ENCODE measurements at places on chromosomes 1 and 21.

- DNase-seq = no peak
These were observed 699 bp upstream of the NES start for GRCh38 chr1:156677616-156678596.

- DNase-seq = no peak
These were observed 9.9 kb upstream of the DNTTIP2 start for GRCh38 chr1:93888900-93889299.

DNA sequence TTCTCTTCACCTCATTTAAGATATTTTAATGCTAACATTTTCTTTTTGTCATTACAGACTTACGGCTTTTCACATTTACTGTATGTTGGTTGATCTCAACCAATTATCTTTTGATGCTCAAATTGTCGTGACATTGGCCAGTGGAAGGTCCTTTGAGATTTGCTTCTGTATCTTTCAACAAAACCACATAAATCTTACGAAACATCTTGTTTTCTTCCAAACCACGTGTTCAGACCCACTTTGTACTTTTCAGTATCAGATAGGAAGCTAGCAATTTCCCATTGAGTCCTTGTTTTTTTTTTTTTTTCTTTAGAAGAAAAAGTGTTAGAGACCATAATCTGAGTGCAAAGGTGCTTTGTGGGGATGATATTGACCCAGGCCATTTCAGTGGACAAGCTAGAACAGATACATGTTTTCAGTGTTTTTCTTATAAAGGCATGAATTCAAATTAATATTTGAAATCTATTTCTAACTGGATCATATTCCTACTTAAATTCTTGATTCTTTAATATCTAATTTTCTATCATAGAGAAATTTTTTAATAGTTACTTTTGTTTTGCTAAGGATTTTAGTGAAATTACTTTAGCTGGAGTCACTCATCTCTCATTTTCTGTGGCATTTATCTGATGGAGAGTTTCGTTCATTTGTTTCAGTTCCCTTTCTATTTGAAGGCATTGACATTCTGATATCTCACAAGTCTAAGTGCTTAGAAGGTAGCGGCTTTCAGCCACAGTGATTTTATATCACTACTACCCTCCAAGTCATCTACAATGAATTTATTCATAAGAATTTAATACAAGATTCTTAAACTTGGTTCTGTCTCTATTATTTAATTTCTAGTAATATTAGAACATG lies 26.7 kb downstream of the ATG4C start:
- no peak for DNase-seq

DNA sequence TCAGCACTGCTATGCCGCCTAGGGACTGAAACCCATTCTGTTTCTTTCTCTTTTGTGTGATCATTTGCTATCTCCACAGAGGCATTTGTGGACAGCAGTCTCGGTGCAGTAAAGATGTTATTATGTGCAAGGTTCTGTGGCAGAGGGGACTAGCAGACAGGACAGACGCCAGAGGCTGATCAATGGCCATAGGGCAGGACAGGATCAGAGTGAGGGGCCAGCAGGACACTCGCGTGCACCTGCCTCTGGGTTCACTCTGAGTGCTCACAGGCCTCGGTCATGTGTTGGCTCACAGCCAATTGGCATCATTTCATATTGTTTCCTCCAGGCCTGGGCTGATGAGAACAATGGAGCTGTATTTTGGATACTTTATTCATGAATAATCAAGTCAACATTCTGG lies 212.6 kb downstream of the TGFB2 start:
- peak; percentile 82 for DNase-seq

DNA sequence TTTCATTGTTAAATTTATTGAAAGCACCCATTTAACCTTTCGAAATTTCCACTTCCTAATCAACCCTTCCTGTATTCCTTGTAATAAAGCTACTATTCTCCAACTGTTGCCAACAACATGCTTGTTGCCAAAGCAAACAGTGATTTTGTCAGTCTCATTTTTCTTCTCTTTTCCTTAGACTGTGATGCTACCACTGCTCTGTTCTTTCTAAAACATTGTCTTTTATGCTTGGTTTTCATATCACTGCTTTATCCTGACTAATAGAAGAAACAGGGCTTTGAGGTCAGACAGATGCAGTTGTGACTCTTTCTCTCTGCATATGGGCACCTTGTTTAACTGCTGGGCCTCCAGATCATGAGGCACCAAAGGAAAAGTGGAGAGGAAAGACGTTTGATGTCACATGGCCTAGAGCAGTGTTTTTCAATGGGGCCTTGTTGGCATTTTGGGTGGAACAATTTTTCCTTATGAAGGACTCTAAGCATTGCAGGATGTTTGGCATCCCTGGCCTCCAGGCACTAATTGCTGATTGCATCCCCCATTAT lies 56.1 kb downstream of the HMCN1 start:
- DNase-seq = peak; percentile 60

GRCh38 chr21:37412603-37413360 lies 46.2 kb downstream of the DYRK1A start:
- no peak for DNase-seq

DNA sequence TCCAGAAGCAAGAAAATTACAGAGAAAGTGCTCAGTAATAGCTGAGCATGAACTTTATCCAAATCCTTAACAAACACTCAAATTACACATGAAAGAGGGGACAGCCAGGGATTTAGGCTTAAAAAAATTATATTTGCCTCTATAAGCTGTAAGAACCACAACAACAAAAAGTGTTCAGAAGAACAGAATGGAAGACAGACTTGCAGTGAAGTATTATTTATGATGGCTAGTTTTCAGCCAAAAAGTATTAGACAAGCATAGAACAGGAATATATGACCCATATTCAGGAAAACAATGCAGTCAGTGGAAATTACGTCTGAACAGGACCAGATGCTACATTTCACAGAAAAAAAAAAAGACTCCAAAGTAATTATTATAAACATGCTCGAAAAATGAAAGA lies 1246.3 kb downstream of the NCAM2 start:
- DNase-seq = no peak

DNA sequence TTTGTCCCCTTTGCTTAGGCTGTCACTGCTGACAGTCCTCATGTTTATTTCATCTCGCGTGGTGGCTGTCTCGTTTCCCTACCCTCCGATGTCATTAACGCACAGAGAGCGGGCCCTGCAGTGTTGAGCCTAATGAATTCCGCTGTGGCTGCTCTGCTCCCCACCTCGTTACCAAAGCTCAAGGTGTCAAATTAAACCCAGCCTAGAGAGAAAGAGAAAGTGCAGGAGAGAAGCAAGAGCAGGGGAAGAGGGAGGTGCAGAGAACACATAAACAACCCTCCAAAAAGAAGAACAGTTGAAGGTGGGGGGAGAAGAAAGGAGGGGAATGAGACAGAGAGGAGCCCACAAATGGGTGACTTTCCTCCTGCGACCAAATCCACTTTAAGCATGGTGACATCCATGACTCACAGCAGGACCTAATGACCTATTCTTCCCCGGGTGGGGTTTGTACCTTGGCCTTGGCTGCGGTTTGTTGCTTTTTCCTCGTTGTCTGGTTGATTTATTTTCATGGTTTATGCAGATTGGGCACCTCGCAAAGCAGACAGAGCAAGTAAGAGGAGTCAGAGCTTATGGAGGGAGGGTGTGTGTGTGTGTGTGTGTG lies 92.5 kb downstream of the PBX1 start:
- no peak for DNase-seq

DNA sequence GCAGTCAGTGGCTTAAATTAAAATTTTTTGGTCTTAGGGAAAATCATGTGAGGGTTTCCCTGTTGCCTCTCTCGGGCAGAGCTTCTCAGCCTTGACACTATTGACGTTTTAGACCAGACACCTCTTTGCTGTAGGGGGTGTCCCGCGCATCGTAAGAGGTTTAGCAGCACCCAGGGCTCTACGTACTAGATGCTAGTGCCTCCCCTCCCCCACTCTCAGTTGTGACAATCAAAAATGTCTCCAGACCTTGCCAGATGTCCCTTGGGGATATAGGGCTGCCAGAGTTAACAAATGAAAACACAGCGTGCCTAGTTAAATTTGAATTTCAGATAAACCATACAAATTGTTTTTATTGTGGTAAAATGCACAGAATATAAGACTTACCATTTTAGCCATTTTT lies 293.3 kb downstream of the DISC1 start:
- DNase-seq = no peak

GRCh38 chr1:10415211-10415930 lies 14.9 kb upstream of the CENPS start:
- DNase-seq = peak; percentile 90

DNA sequence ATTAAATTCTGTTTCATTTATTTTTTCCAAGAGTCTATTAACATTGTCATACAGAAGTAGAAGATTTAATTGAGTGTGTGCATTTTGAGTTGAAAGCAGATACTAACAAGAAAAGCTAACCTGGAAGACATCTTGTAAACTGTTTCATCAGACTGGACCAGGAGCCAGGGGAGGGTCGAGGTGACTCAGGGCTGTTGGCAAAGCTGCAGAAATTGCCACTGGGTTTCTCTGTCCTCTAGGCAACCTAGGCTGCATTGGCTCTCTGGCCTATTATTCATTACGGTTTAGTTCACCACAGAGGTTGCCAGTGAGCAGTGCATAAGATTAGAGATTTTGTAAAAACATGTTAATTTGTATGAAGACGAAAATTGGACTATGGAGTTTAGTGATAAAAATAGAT lies 27.5 kb downstream of the ERG start:
- DNase-seq = no peak

DNA sequence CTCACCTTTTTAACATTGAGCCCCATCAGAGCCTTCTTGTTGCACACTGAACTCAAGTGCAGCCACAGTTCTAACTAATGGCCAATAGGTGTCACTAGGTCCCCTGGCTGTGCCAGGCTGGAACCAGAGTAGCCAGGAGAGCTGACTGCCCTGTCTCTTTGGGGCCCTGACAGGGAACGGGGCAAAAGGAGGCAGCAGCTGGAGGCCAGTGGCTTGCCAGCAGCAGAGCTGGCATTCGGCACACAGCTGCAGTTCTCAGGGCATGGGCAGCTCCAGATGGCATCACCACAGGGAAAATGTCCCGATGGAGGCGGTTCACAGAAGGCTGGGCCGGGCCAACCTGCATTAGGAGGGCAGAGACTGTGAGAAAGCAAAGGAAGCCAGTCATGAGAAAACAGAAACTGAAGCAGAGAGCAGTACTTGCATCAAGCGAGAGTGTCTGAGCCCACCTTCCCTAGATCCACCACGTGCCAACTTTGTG lies 188.6 kb downstream of the FCRL5 start:
- peak; percentile 15 for DNase-seq

- no peak for DNase-seq
These were observed 8.5 kb downstream of the C1orf141 start for GRCh38 chr1:67126111-67126746.

- DNase-seq = no peak
These were observed 61.4 kb upstream of the S1PR1 start for GRCh38 chr1:101175466-101175865.

- DNase-seq = peak; percentile 33
These were observed 75.5 kb upstream of the DYNLT5 start for GRCh38 chr1:66676613-66677298.

DNA sequence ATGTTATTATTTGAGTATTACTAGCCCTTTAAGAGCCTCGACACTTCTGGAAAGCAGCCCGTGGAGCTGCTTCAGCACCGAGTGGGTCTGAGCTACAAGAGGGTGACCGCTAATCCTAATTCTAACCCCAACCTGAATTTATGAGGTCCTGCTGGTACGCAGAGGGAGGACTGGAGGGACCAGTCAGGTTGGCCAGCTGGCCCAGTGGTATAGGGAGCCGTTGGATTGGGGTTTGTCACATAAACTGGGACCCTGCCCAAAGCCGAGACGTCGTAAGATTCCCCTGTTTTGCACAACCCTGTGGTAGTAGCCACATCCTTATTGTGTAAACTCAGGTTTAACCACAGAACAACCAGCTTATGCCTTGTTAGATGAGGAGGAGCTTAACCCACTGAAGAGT lies 60.8 kb upstream of the F3 start:
- DNase-seq = no peak

- no peak for DNase-seq
These were observed 67.3 kb upstream of the WNT4 start for GRCh38 chr1:22210176-22210575.

- no peak for DNase-seq
These were observed 1388.1 kb downstream of the AMY1C start for GRCh38 chr1:105137543-105138457.

GRCh38 chr21:45076245-45076711 lies 1.9 kb downstream of the ADARB1 start:
- no peak for DNase-seq

DNA sequence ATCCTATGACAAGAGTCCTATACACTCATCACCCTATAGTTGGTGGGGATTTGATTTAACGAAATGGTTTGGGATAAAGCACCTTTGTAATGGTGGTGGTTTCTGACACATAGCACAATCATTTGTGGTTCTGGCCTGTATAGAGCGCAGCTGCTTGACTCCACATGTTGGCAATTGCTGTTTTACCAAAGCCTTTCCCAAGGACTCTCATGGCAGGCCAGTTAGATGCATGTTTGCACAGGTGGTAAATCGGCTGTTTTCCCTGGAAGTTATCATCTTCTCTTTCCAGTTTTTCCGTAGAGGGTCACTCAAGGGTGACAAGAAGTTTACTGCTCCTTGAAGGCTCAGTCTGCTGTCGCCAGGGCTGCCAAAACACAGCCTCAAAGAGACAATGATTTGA lies 17.1 kb upstream of the XPR1 start:
- no peak for DNase-seq

DNA sequence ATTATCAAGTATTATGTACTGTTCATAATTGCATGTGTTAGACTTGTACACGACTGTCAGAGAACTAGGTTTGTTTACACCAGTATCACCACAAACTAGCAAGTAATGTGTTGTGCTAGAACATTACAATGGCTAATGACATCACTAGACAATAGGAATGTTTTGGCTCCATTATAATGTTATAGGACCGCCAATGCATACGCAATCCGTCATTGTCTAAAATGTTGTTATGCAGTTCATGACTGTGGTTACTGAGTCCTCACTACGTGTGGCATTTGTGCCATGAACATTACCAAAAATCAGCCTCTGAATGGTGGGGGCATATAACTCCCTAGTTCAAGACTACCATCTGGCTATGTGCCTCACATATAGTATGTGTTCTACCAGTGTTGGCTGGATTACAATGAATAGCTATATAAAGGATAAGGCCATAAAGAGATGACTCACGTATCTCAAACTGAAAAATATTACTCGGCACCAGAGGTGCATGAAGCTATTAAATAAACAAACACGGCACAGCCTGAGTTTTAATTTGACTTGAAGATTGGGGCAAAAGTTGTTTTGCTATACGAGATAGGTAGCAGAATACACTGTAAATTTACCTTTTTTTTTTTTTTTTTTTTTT lies 89.1 kb upstream of the COL24A1 start:
- DNase-seq = no peak
